SK-N-SH treated with all-trans-retinoic acid at 6 μM for 48 hours (cell line): ENCODE measurements at places on chromosomes 3 and 15.

- ATAC-seq = peak; percentile 89
Observed at GRCh38 chr15:57527382-57528091, 64.2 kb upstream of the MYZAP start.

DNA sequence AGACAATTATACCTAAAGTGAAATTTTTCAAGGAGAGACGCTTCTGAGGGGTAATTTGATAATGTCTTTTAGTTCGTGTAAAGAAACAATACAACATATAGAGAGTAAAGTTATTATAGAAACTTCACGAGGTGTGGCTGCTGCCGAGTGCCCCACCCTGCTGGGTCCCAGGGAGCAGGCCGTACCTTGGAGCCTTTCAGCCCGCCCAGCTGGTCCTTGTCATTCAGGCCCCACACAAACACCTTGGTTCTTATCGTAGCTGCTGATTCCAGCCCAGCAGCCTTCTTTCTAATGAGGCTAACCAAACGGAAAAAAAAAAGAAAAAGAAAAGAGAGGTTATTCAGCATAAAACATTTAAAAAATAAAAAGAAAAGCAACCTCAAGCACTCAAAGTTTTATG is 83.1 kb upstream of the OCA2 start:
- no peak for ATAC-seq

- ATAC-seq = no peak
Observed at GRCh38 chr3:129695230-129695629, 88.8 kb upstream of the PLXND1 start.

GRCh38 chr3:32310918-32311839 is 72.7 kb downstream of the CMTM8 start:
- ATAC-seq = no peak

DNA sequence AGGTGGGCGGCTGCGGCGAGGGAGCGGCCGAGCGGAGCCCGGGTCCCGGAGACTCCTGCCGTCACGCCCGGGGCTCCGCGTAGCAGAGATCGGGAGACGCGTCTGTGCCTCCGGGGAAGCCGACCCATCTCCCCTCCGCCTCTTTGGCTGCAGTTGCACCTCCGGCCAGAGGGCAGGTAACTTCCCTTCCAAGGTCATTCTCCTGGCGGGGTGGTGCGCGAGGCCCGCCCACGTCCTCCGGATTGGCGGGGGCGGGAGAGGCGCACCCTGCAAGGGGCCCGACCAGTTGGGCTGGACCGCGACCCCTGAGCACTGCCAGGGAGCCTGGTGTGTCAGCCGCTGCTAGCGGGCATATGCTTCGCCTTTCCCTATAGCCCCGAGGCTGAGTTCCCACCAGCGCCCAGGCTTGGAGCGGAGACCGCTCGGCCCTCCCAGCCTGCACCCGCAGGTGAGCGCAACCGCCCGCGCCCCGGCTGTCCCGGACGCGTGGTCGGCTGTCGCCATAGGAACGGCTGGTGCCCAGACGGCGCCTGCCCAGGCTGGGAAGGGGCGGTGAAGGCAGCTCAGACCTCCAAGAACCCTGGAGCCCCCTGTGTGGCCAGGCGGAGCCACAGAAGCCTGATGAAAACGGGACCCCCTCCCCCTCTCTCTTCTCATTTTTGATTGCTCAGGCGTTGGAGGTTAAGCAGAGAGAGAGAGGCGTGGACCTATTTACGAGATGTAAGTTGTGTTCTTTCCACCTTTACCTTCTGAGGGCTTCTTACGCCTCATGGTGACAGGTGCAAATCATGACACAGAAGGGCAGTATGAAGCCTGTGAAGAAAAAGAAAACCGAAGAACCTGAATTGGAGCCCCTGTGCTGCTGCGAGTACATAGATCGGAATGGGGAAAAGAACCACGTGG is 453 bp downstream of the ZDHHC23 start:
- ATAC-seq = peak; percentile 74

DNA sequence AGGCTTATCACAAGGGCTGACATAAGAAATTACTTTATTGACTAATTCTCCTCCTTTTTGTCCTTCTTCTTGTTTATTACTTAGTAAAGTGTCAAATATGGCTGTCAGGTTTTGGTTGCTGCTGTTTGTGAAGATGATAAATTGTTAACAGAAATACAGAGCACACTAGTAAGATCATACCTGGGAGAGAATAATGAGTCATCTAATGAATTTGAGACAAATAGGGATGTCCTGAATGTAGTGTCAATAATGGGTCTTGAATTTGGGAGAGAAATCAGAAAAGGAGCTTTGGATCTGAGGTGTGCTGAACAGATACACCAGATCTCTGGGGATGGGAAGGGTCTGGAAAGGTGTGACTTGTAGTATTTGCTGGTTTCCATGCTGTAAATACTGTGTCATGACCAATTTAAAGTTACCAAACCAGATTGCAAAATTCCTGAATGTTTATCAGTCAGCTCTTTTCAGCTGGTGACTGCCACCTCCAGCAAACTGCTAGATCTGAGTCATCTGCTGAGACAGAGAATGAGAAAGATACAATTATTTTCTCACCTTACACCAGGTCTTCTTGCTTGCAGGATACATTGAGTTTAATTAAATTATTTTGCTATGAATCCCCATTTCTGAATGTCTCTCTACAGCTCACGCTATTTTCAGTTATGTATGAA is 76.7 kb upstream of the SATB1 start:
- no peak for ATAC-seq
